ENCODE measurements at places on chromosomes 3 and 15.
A peak's percentile ranks its signal among the peaks of the same experiment; 100 is the strongest.

DNA sequence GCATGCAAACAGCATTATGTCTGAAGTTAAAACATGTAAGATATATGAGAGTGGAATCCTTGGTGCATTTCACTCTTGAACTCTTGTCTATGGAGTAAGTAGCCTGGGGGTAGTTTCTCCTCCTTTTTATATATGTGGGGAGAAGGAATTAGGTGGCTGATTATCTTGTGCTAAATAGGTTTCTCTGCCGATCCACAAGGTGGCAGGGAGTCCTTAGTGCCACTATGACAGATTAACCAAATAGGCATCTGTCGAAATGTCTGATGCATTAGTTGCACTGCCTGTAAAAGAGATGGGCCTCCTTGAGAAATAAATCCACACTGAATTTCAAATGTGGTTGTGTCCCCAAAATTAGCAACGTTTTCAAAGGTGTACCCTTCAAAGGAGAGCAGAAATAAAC, 170.1 kb downstream of the CNTN4 start:
- DNase-seq: no peak

GRCh38 chr3:104632521-104632920, 734.2 kb upstream of the ALCAM start:
- no peak for DNase-seq

GRCh38 chr15:24745290-24745689, 69.7 kb downstream of the NPAP1 start:
- no peak for DNase-seq

DNA sequence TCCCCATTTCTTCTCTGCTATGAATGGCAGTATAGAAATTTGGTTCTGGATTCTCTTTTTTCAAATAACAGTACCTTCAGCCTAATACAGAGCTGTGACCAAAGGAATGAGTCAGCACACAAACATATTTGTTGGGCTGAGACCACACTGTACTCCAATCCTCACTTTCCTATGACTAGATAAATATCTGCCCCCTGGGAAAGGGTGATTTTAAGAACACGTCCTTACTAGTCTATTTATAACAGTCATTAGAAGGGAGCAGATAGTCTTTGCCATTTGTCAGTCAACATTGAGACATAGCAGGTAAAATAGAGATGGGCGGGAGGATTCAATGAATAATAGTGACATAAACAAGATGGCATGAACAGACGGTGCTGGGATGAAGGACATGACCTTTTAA, 461.3 kb downstream of the MCTP2 start:
- no peak for DNase-seq

- no peak for DNase-seq
These were observed 982.7 kb upstream of the NR2F2 start for GRCh38 chr15:95347837-95348236.

GRCh38 chr15:80333261-80333660, 70.9 kb upstream of the ARNT2 start:
- DNase-seq: no peak

GRCh38 chr3:57127891-57128518, 37.1 kb downstream of the IL17RD start:
- no peak for DNase-seq

DNA sequence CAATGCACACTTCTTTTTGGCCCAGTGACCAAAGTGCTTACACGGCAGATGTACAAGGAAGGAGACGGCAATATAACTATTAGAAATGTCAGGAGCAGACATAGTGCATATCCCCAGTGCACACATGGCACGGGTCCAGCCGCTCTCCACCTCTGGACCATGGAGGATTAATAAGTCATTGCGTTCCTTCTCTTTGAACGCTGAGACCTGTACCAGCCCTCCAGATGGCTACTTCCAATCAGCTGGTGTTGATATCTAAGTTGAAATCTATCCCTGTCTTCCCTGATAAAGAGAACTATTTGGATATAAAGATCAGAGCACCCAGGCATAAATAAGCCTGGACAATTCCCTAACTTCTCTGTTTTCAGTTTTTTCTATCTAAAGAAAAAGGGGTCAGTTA, 212.5 kb downstream of the CADPS start:
- DNase-seq: no peak

GRCh38 chr3:23162934-23163333, 40.2 kb upstream of the UBE2E2 start:
- DNase-seq: no peak

GRCh38 chr3:111895071-111895470, 36.0 kb downstream of the PHLDB2 start:
- DNase-seq: no peak

DNA sequence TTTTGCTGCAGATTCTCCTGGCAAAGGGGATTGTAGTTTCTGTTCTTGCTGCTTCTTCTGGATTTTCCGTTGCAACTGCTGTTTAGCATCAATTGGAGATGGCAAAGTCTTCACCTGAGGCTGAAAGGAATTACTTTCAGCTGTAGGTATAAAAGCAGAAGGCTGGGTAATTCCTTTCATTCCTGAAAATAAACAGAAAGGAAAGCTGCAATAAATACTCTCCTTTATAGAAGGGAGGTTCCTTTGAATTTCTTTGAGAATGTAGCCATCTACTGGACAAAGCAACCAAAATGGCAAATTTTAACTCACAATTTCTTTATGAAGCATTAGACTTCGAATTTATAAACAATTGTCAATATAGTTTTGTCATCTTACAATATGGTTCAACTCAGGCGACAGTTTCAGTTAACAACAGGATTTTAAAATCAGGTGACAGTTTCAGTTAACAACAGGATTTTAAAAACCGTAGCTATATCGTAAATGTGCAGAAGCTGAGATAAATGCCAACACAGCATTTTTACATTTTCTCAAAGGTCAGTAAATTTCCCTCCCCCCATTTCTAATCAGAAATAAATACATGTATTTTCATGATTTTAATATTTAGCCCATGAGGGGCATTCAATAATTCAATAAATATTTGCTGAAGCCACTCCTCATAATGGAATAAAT, 104.9 kb upstream of the NEDD4 start:
- no peak for DNase-seq

GRCh38 chr3:193510154-193510553, 44.5 kb downstream of the ATP13A4 start:
- no peak for DNase-seq

DNA sequence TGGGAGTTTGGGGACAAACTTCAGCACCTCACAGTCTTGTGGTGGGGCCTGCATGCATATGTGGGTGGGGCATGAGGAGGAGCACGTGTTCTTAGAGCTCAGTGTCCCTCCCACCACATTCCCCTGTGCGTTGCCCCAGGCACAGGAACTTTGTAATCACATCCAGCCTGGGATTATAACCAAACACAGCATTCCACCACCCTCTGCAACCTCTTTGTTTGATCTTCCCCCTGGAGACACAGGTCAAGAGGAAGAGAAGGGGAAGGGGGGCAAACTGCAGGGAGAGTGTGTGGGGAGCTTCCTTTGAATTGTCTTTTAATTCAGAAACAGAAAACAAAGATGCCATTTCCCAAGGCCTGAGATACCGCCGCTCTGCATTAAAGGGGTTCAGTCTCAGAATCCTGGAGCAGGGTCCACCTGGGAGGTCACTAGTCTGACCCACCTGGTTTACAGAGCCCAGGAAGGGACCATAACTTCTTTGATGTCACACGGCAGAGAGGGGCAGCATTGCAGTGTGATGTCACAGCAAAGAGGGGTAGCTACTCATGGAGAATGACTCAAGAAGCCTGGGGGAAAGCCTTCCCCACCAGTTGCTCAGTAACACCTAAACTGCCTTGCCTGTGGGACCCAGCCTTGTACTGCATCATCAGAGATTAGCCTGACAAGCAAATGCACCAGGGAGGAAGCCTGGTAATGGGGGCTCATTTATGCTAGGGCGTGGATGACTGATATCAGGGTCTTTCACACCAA, 106.3 kb upstream of the RNU6-1 start:
- DNase-seq: no peak

DNA sequence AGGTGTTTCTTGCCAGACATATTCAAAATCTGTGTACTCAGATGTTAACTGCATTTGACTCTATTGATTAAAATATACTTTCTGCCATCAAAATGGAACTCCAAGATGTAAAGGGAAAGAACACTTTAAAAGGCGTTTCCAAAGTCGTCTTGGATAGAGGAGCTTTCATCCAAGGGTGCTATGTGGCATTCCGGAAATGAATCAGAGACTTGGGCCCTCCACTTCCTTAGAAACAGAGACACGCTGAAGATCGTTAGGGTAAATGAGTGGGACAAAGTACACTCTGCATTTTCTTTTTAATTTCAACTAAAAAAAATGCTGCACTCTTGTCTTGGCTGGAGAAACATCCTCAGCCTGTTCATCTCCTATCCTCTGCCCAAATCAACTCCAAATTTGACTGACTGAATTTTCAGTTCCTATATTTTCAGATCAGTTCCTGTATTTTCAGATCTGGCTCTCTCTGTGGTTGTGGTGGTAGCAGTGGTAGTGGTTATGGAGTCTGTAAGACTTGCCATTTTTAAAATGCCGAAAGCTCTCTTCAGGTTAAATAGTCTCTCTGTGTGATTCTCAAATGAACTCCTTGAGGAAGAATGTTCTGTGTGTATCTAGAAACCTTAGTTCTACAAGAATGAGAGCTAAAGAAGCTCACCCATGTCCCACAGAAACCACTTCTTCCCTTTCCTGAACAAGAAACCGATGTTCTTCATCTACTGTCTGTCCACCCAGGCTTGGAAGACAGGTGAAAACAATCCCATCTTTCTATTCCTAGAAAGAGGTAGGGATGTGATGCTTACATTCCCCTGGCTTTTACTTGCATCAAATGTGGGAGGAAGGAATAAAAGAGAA, 156.8 kb upstream of the ICE2 start:
- no peak for DNase-seq

DNA sequence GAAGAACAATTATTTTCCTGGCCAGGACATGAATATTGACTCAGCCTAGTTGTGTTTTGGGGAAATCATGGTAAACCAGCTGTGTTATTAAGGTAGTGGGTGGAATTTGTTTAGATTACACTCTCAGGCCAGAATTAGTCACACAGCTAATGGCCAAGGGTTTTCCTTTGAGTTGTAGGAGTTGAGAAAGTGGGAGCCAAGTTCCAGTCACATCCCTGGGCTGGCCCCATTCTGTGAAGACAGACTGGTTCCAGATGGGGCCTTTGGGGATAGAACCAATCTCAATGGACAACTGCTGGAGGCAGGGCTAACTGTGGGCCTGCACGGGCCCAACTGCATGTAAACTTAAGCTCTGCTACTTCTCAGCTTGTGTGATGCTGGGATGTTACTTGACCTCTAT, 1.4 kb upstream of the RASL12 start:
- DNase-seq: no peak

DNA sequence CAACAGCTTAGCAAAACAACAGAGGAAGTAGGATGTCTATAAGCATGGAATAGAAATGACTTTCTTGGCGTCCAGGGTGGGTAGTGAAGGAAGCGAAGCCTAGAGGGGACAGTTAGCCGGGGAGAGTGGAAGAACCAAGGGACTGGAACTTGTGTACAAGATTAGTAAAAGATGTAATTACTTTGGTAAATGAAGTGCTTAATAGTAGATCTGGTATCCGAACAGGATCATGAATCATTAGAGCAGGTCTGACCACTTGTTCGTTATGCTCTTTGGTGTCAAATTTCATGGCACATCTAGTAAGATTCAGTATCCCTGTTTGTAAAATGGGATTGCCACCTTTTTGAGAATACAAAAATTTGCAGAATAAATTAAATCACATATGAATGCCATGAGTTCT, 112.5 kb upstream of the MLF1 start:
- DNase-seq: no peak

GRCh38 chr3:169323578-169324451, 339.7 kb downstream of the MECOM start:
- DNase-seq: no peak

GRCh38 chr15:40358471-40359353, 693 bp downstream of the DISP2 start:
- DNase-seq: no peak

- DNase-seq: no peak
These were observed 19.4 kb downstream of the IFT57 start for GRCh38 chr3:108202834-108203233.

- DNase-seq: no peak
These were observed 6.8 kb downstream of the PEAK1 start for GRCh38 chr15:77412972-77413698.

DNA sequence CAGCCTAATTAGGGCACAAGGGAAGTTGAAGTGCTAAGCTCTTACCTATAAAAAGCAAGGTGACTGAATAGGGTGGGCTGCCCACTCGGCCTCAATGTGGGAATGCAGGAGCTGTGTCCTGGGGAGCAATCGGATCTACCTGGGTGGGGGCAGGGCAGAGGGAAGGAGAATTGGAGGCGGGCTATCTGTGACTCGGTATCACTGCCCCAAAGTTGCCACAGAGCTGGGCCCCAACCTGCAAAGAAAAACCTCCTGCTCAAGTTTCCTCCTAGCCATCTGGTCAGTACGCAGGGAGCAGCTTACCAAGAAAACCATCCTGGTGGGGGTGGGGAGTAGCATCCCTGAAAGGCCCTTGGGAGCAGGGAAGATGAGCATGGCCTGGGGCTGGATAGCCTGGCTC, 10.7 kb downstream of the CIB2 start:
- DNase-seq: no peak

GRCh38 chr15:72483279-72483678, 9.1 kb downstream of the ARIH1 start:
- DNase-seq: no peak

- no peak for DNase-seq
These were observed 426.7 kb downstream of the ROBO2 start for GRCh38 chr3:77466562-77467115.

DNA sequence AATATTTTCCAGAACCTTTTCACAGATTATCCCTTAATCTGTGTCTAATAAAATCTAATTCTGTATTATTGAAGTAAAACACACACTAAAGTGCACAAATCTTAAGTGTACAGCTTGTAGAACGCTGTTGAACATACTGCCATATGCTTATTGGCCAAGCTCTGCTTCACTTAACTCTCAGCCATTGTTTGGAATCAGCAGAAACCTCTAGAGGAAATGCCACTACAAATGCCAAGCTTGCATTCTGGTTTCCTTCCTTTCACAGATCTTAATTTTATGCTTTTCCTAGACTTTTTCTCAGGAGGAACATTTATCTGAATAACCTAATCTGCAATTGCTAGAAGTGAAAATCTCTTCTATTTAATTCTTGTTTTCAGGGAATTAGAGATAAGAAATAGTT, 10.1 kb downstream of the MNS1 start:
- DNase-seq: no peak

- peak; percentile 67 for DNase-seq
These were observed 53.2 kb upstream of the SRGAP3 start for GRCh38 chr3:9302425-9303181.

DNA sequence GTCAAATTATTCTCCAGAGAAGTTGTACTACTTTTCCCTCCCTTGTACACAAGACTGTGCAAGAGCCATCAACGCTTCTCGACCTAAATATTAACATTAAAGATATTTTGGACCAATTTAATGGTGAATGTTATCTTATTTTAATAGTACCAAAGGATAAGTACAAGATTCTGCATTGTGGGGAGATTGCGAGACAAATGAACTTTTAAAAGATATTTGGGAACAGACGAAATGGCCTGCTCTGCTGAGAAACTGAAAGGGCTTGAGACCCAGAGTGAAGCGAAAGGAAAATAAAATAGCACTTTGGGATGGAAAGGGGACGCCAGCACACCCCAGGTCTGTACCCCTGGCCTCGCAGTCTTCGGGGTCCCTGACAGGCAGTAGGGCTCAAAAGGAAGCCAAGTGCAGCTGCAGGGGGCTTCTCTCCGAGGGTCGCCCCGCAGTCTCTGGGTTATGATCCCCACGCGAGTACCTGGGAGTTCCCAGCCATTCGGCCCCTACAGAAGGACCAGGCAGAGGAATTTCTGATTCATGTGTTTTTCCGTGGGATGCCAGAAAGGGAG, 97.6 kb upstream of the VGLL3 start:
- DNase-seq: no peak

GRCh38 chr3:12194669-12195161, 36.0 kb upstream of the TIMP4 start:
- no peak for DNase-seq

- peak; percentile 72 for DNase-seq
These were observed 66.2 kb downstream of the RASA2 start for GRCh38 chr3:141553055-141553454.

Measured in immature natural killer cell (primary cell).